ENCODE measurements at places on chromosomes 13 and 19. TPM values are rescaled to one million over a fixed set of nuclear protein-coding genes. Genes with fewer than 3 reads are reported as not detected.

ZNF791 gene
- 10.5 TPM for total RNA-seq

DNA sequence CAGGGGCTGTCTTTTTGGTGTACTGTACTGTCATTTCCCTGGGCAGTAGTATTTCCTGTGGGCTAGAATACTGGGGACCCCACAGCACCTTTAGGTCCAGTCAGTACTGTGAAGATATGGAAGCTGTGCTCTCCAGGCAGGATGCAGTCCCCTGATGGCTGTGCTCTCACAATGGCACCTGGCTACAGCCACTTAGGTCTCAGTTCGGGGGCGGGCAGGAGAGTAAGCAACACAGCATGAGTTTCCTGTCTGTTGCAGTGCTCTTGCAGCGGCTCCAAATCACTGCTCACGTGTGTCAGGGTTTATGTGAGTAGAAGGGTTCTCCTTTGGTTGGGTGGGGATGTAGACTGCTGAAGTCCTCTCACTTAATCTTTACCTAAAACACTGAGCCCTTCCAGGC is 810.4 kb downstream of the DACH1 start:
- DNase-seq = no peak

GRCh38 chr19:3471954-3472655 is 8.2 kb downstream of the SMIM24 start:
- no peak for DNase-seq

GRCh38 chr19:45439569-45440258 is 16.0 kb upstream of the ERCC1 start:
- DNase-seq = peak; percentile 58

GRCh38 chr19:49692147-49692506 is 1.2 kb downstream of the CPT1C start:
- no peak for DNase-seq

GRCh38 chr19:46687438-46688145 is 26.6 kb upstream of the DACT3 start:
- no peak for DNase-seq

GRCh38 chr19:50490991-50491472 is 14.4 kb upstream of the GARIN5A start:
- DNase-seq = no peak

DNA sequence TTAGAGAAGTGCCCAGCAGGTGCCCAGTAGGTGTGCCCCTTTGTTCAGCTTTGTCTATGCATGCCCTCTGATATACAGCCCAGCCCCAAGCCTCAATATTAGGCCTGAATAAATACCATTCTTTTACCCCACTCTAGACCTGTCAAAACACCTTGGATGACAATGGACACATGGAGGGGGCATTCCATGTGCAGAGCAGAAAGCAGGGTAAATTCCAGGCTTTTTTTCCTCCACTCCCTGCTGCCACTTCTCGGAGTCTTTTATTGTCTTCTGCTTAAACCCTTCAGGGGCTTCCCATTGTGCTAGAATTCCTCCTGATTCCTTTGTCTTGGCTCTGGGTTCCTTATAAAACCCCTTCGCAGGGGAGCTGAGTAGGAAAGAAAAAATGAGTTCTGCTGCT is 5.8 kb upstream of the FRY start:
- DNase-seq = no peak

- peak; percentile 18 for DNase-seq
Observed at GRCh38 chr13:49995625-49996101, 1.2 kb upstream of the TRIM13 start.
